ENCODE measurements at places on chromosomes 6 and 20. TPM values are rescaled to one million over a fixed set of nuclear protein-coding genes. Genes with fewer than 3 reads are reported as not detected.

RIN2 gene
- 0.32 TPM for total RNA-seq

SLC52A3 gene
- not detected for total RNA-seq

SCGN gene
- not detected for total RNA-seq

FAXC gene
- not detected for total RNA-seq

SIM1 gene
- total RNA-seq = not detected

ENPP5 gene
- 0.68 TPM for total RNA-seq

TXLNB gene
- 3.3 TPM for total RNA-seq

DNA sequence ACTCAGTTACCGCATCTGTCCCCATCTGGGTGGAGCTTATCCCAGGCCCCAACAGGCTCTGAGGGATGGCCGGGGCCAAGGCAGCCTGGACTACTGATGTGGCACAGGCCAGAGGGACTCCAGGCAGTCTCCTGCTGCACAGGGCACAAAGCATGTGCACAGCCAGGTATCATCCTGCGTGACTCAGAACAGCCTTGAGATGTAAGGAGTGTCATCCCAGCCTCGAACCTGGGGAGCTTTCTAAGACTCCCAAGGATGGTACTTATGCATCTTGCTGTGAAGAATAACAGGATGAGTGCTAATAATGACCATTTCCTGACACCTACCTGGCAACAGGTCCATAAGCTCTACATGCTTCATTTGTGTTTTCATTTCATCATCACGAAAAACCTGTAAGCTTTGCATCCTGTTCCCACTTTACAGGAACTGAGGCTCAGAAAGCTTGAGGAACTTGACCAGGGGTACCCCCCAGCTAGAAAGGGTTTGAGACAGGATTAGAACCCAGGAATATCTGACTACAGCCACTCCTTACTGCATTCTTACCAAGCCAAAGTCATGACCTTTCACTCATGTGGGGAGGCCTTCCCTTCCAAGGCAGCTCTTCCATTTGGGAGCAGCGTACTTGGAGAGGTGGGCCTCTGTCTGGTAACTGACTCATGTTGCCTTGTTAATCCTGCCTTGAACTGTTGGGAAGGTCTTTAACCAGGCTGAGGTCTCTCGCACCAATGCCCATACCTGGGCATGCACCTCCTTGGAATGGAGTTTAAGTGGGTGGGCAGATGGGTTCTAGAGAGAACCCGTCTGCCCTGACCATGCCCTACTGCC, 1.9 kb downstream of the TRIB3 start:
- DNase-seq = no peak

- no peak for DNase-seq
Measured at GRCh38 chr20:1626528-1627199, 6.9 kb upstream of the SIRPB1 start.

- DNase-seq = peak; percentile 81
Measured at GRCh38 chr20:35207950-35208611, 18.4 kb upstream of the MMP24 start.

- no peak for DNase-seq
Measured at GRCh38 chr6:109496036-109496772, 13.2 kb upstream of the ZBTB24 start.

GRCh38 chr6:10970731-10971130, 73.4 kb downstream of the ELOVL2 start:
- no peak for DNase-seq

DNA sequence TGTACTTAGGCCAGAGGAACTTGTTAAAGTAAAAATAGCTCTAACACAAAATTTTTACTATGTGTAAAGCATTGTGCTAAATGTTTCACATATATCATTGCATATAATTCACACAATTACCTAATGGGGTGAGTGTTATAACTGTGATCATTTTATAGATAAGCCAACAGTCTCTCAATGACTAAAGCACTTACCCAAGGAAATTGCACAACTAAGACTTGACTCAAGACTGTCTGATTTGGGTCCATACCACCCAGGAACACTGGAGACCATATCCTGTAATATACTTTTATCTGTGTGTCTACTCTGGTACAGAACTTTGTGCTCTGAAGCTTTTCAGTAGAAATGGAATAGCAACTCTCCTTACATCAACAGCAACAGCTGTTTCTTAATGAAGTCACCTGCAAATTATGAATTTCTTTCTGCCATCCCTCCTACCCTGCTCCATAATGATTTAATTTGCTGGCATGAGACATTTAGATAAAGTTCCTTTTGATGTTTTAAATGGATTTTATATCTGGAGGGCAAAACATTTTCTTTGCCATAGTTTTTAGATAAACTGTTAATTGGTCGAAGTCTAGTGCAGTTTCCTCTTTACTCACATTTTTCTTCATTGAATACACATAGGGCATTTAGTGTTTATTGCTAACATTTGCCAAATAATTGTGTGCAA, 47.5 kb downstream of the TSPYL4 start:
- DNase-seq = no peak

DNA sequence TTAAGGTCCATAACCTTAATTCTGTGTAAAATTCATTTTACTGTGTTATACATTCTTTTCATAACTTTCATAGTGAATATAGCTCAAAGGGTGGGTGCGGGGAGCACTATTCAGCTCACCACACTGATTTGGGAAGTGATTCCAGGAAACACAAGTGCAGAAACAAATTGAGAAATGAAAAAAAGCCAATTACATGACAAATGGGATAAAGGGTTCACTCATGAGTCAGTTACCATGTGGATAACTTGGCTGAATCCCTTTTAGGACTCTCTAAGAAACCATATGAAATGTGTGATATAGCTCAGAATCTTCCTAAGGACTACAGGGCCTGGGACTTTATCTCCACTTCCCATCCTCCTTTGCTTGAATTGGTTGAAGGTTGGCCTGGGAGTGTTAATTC, 3.1 kb upstream of the BTN2A1 start:
- DNase-seq = no peak

GRCh38 chr6:10993896-10994295, 50.2 kb downstream of the ELOVL2 start:
- DNase-seq = no peak

Data from B cell (primary cell).